ENCODE measurements at places on chromosomes 1 and 21.

DNA sequence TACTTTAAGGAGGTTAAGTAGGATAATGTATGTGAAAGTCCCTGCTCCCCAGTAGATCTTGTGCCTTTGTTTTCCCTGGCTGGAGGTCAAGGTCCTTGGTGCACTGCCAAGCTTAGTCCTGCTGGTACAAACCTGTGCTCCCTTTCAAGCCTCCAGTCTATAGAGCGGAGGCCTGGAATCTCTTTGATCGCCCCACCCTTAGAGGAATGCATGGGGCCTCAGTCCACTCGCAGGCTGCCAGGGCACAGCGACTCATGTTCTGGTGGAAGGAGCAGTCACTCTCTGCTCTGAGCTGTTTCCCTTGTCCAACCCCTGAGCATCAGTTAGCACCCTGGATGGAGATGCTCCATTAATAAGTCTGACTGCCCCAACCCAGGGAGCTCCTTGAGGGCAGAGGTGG is 121.8 kb downstream of the HMGB4 start:
- no peak for DNase-seq

- DNase-seq, result no peak
Measured at GRCh38 chr1:213852107-213852506, 135.7 kb upstream of the PROX1 start.

DNA sequence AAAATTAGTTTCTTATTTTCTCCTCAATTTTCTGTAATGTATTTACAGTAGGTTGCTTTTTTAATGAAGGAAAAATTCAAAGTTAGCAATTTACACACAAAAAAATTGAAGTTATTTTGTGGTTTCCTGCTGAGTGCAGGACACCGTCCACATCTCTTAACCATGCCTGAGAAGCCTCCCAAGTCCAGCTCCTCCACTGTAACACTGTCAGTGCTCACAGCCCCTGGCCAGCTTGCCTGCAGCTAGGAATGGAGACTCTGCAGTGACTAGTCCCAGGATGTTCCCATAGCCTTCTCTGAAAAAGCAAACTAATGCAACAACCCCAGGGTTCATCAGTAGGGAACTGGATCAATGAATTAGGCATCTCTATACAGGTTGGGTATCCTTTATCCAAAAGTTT is 3.5 kb downstream of the A3GALT2 start:
- DNase-seq, result no peak

GRCh38 chr21:16194788-16195537 is 465.2 kb downstream of the USP25 start:
- no peak for DNase-seq

DNA sequence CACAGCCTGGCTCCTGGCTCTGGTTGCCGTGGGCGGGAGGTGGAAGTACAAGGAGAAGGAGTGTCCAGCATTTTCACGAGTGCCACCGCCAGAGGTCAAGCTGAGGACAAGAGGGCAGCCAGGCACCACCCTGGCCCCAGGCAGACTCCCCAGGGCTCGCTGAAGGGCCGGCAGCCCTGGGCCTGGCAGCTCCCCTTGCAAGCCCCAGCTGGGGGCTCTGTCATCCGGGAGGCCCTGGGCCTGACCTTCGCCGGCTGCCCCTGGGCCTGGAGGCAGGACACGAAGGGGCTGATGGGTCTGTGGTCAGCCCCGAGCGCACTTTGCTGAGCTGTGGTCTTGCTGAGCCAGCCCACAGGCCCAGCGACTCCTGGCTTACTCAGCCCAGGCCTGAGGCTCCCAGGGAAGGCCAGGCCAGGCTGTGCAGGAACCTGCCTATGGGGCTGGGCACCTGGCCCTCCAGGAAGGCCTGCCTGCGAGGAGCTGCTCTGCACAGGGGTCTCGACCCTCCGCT is 74.8 kb downstream of the MORN1 start:
- no peak for DNase-seq

DNA sequence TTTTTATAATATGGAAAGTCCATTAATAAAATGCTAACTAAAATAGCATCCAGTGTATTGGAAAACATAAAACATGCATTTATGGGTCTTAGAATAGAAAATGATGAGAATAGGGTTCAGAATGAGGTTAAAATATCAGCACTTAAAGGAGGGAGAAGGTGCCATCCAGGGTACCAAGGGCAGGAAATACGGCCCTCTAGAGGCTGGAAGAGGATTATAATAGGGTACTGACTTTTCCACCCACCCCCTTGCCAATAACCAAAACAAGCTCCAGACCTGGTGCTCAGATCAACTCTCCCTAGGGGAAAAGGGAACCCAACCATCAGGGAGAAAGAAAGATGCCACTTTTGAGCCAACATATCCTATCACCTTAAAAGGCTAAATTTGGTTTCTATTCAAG is 26.7 kb downstream of the ASTN1 start:
- DNase-seq, result no peak

- DNase-seq, result no peak
Measured at GRCh38 chr1:58059789-58060188, 486.7 kb downstream of the OMA1 start.

GRCh38 chr1:10990828-10991227 is 21.6 kb upstream of the TARDBP start:
- DNase-seq, result no peak

DNA sequence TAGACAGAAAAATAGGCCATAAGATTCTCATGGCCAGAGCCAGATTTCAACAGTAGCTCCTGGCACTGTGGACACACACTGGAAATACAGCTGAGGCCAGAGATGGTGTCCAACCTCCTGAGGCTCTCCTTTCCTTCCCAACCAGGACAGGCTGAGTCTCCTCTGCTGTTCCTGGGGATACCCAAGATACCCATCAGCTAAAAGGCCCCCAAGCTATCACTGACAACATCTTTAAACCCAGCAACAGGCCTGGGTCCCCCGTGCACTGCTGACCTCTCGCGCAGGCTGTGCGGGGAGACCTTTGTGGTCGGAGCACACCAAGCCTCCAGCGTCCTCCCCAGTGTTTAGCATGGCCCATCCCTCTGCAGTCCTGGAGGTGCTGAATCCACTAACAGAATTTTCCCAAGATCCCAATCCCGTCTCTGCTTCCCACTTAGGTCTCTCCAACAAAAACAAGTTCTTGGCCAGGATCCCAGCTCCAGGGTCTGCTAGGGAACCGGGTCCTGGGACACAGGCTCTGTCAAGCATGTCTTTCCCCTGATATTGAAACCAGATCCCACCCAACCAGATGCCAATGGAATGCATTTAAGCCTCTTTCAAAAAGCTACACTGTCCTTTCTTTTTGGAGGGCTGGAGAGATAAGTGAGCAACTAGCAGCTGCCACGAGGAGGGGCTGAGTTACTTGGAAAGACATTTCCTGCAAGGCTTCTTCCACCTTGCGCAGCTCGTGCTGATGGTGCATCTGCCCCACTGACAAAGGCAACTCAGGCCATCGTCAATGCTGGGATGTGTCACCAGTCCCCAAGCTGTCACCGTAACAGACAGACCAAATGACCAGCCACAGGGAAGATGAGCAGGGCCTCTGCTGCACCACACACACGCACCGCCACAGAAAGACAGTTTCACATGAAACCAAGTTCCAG is 73.2 kb downstream of the BCAR3 start:
- no peak for DNase-seq

DNA sequence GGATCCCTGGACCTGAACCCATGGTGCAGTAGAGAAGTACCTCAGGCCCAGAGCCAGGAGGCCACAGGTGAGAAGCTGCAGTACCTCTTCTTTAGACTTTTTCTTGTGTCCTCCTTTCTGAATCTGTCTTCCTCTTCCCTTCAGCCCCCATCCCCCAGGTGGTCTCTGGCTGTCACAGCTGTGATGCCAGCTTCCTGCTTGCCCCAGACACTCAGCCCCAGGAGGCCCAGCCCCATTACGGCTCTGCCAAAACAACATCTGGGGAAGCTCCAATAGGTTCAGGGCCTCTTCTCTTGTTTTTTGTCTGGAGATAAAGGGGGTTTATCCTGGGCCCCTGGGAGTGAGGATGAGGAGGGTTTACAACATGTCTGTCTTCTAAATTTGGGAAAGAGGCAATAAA is 9.5 kb upstream of the BTG2 start:
- DNase-seq, result no peak

DNA sequence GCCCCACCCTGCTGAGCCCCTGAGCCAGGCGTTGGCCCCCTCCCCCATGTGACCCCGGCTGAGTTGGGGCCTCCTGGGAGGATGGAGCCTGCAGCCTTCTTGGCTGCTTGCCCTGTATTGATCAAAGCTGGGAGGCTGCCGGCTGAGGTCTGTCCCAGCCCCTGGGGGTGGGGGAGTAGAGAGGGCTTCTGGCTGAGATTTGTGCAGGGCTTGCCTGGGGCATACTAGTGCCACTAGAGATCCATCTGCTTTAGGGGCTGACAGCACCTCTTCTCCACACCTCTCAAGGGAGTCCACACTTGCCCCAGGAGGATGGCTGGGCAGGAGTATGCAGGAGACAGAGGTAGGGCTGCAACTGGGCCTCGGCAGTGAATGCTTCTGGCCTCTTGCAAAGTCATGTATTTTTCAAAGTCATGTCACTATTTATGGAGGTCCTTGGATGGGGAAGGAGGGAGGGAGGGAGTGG is 53.6 kb upstream of the SSBP3 start:
- DNase-seq, result no peak

DNA sequence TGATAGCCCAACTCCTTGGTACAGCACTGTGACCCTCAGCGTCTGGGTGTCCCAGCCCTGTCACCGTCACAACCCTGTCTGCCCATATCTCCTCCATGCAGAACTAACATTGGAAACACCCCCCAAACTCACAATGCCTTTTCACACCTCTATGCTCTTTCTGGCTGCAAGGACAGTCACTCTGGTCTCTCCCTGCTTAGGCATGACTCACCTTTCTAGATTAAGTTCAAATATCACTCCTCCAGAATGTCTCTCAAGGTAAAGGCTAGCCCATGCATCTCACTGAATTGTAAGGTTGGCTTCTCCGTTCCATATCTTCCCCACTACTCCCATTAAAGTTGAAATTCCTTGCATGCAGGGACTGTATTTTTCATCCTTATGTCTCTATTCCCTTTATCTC is 17.0 kb upstream of the CAPN8 start:
- no peak for DNase-seq

DNA sequence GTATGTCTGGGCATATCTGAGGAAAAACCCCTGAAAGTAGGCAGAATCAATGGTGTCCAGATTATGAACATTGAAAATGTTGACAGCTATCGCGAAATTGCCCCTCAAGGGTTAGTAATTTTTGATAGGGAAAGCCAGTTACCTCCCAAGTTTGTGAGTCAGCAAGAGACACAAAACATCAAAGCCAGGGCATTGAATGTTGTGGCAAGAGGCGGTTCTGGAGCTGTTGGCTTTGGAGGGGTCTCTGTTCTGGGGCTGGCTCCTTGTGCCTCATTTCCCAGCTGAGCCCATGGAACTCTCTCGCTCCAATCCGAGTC is 10.6 kb upstream of the S100A11 start:
- no peak for DNase-seq

DNA sequence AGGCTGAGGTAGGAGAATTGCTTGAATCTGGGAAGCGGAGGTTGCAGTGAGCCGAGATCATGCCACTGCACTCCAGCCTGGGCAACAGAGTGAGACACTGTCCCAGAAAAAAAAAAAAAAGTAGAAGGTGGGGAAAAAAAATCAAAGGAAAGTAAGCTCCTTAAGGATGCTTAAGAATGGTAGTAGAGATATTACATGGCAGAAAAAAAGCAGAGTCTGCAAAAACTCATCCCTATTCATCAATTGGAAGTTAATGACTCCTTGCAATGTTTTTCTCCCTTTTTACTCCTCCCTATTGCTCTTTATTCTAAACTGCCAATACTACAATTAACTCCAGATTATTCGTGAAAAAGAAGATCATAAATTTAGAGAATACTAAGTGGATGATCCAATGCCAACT is 23.4 kb downstream of the ENAH start:
- DNase-seq, result no peak

DNA sequence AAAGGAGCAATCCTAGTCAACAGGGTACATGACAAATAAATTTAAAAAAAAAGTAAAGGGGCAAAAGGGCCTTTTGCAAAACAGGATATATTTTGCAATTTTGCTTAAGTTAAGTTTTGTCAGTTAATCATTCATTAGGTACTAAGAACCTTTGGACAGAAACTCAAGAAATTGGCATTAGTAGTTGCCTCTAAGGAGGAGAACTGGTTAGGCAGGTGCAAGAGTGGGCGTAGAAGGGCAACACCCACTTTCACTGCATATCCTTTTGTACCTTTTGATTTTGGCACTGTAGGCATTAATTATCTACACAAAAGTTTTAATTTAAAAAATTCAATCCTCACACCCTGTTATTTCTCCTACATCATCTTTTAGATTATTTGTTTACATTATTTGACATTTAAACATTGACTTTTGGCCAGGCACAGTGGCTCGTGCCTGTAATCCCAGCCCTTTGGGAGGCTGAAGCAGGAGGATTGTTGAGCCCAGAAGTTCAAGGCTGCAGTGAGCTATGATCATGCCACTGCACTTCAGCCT is 4.3 kb downstream of the DDAH1 start:
- peak; percentile 35 for DNase-seq

GRCh38 chr1:246364415-246364941 is 142.6 kb downstream of the SMYD3 start:
- DNase-seq, result peak; percentile 54

- peak; percentile 97 for DNase-seq
Measured at GRCh38 chr1:51234721-51235425, 1.2 kb upstream of the RNF11 start.

DNA sequence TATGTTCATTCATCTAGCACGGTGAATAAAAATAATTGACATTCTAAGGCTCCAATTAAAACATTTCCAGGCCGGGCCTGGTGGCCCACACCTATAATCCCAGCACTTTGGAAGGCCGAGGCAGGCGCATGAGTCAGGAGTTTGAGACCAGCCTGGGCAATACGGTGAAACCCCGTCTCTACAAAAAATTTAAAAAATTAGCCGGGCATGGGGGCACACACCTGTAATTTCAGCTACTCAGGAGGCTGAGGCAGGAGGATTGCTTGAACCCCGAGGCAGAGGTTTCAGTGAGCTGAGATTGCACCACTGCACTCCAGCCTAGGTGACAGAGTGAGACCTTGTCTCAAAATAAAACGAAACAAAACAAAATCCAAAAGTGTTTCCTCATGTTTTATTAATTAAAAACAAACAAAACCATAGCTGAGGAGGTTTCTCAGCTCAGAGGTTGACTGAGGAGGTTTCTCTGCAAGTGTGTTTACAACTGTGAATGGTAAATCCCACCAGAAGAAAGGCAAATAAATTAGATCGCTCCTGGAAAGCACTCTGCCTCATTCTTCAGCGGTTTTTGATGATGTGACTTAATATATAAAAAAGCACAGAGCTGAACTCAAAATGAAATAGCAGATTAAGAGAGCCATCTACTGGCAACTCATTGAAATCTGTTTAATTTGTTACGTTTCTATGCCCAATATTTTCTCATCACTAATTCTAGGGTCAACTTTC is 37.7 kb upstream of the ATG4C start:
- peak; percentile 75 for DNase-seq

DNA sequence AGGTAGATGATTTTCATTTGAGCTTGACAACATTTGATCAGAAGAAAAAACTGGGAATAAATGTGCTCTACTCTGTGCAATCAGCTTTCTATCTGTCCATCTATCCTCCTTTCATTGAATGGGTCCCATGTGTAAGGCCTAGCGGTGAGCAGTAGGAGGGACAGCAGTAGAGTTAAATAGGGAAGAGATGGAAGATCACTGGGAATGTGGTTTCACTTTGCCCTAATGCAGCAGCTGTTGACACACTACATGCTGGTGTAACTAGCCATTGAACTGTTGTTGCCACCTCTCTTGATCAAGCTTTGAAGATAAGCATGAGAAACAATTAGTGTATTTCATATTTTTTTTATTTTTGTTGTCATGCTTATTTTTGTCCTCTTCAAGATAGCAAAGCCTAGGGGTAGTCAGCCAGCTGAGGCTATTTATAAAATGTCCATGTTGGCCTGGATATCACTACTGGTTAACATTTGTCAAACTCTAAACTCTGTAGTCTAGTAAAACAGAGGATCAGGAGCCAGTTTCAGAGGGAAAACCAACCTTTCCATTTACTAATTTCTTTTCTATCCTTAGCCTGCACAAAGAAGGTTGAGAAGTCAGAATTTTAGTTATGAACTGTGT is 41.9 kb downstream of the CACNA1E start:
- DNase-seq, result peak; percentile 37

Data from NCI-H510A treated with DMSO at 0.1 percent for 48 hours (cell line).